Mucosa of descending colon (tissue), 3 donors: ENCODE measurements at places on chromosomes 5 and 9. TPM values are rescaled to one million over a fixed set of nuclear protein-coding genes. Genes with fewer than 3 reads are reported as not detected.

DNA sequence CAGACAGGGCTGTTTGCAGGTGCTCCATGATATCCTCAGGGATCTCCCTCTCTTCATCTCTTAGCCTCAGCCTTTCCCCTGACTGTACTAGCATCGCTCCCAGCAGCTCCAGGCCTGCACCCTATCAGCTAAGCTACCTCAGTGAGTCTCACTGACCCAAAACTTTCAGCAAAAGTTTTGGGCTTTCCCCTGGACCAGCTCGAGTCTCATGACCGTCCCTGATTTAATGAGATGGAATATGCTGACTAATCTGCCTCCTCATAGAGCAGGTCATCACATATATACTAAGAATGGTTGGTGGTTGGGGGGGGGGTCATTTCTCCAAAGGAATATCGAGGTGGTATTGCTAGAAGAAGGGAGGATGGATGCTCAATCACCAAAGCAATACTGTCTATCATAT, 151.5 kb downstream of the NR3C1 start:
- DNase-seq: no peak

The MTMR12 gene
- total RNA-seq: 19.3 TPM

GRCh38 chr9:78848061-78848460, 551.1 kb downstream of the PSAT1 start:
- no peak for DNase-seq

DNA sequence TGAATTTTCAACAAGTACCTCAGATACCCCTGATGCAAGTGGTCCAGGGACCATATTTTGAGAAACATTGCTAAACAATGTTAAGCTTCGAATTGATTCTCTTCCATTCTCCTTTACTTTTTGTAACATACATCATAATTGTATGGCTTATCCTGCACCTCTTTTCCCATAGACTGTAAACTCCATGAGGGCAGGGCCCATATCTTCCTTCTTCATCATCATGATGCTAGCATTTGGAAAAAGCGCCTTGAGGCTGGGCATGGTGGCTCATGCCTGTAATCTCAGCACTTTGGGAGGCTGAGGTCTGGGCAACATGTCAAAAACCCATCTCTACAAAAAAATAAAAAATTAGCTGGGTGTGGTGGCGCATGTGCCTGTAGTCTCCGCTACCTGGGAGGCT, 14.5 kb upstream of the DELE1 start:
- DNase-seq: no peak

DNA sequence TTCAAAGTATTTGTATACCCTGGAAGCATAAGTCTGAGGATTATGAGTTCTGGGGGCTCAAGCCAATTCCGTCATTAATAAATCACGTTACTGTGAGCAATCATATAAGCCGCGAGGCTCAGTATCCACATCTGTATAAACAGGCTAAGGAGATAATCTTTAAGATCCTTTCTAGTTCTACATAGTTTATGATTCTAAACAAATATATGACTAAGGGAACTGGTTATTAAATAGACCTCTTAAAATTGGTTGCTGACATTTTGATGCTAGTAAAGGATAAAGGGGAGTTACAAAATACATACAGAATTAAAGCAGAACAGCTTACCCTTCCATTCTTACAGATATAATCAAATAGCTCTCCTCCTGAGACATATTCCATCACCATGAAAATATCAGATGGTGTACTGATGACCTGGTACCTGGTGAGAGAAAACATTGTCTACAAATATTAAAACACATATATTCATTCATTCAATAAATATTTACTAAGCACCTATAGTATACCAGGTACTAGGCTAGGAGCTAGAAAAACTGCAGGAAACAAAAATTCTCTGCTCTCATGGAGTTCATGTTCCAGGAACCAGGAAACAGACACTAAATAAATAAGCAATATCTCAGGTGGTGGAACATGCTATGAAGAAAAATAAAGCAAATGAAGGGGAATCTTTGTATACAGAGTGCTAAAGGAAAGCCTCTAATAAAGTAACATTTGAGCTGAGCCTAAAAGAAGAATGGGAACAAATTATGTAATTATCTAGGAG, 19.5 kb upstream of the TTC33 start:
- no peak for DNase-seq

GRCh38 chr9:135007601-135008000, 79.9 kb upstream of the OLFM1 start:
- DNase-seq: no peak

DNA sequence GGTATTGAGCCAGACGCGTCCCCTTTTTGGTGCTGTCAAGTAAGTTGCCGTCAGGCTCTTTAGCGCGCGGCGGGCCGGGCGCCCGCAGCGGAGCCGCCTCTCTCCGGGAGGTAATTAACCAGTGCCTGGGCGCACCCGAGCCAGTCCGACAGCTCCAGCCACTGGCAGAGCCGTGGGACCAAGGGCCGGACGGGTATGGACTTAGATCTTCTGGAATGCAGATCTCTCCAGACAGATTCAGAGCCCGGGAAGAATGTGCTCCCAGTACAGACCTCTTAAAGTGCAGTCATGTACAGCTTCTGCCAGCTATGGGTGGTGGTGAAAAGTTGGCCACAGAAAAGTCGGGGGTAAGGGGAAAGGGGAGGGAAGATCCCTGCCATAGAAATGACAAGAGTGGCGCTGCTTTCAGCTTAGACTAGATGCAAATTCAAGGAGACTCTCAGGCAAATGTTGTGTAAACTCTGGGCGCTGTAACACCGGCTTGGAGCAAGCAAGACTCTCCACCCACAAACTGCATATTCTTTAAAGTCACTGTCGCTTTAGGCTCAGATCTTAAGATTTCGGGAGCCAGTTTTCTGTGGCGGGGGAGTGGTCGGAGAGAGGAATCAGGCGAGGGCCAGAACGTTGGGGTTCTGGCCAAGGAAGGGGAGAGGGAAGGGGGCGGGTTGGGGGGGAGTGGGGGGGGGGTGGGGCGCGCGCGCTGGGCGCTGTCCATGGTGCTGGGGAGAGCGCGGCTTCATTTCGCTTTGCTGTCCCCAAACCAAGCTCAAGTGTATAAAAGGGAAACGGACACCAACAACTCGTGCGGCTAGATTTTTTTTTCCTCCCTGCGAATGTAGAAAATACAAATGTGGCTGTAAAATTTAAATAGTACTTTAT, 29.2 kb downstream of the NR2F1 start:
- peak; percentile 44 for DNase-seq

DNA sequence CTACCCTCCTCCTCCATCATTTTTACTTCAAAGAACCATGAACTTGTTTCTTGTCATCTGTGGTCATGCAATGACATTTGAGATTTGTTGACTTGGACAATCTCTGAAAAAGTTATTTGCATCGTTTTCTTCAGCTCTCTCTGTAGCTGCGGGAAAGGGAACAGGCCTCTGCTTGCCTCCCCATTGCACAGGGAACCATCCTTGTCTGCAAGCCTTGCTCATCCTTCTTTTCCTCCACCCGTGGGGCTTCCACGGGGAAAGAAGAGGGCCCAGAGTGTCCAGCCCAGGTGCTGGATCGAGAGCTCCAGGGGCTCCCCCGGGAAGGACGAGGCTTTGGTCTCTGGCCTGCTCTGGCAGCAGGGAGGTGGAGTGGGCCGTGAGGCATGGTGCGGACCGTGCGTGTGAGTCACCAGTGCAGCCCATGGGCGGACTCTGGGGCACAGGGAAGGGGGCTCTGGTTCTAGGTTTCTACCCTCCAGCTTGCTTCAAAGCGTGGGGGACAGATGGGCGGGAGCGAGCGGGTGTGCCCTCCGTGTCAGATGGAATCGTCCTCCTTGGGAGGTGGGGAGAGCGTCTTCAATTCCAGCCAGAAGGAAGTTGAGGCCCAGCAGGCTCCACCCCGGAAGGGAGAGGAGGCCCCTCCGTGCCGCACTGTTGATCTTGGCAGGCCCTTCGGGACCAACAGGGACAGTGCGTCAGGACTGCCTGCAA, 6.0 kb upstream of the IRX4 start:
- DNase-seq: no peak

DNA sequence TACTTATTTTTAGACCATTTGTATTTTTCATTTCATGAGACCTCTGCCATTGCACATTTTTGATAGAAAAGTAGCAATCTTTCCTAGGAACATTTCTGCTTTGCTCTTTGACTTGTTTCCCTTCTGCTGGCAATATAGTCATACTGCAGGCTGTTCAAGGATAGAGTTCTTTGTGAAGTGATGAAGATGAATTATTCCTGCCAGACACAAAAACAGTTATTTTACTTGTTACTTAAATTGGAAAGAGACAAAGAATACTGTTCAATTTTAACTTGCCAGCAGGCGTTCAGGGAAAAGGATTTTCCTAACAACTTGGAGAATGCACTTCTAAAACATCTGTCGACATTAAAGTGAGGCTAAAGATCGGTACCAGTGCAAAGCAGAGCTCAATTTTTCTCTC, 251.7 kb upstream of the ACTBL2 start:
- DNase-seq: no peak

The EGFL7 gene
- total RNA-seq: 43.4 TPM

The SPDL1 gene
- 4.5 TPM for total RNA-seq

DNA sequence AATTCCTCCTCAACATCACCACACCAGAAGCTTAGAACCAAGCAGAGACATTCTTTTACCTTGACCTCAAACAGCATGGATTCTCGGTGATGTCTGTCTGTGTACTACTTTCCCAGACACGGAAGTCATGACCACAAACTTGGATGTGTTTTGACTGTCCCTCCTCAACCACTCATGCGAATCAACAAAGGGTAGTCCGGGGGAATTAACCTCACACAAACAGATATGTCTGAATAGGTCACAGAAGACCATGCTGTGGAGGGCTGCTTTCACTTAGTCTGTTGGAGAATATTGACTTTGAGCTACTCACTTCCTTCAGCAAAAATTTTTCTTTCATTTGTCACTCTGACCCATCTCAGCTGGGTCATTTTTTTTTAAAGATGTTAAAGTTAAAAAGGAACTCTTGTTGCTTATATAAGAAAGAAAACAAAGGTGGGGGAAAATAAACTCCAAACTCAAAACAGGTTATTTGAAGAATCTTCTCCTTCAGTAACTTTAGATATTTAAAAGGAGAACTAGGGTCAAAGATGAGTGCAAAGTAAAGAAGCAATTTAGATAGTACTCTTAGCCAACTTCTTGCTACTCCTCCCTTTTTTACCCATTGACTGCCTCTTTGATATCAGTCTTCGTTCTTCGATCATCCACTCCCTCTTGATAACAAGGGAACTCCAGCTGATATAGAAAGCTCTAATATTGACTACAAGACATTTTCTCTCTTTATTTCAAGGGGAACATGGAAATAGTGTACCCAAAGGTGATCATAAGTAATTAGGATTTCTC, 343.4 kb upstream of the CDH6 start:
- no peak for DNase-seq

- no peak for DNase-seq
Measured at GRCh38 chr5:168676501-168676900, 97.3 kb upstream of the PANK3 start.

The SV2C gene
- 0.54 TPM for total RNA-seq

DNA sequence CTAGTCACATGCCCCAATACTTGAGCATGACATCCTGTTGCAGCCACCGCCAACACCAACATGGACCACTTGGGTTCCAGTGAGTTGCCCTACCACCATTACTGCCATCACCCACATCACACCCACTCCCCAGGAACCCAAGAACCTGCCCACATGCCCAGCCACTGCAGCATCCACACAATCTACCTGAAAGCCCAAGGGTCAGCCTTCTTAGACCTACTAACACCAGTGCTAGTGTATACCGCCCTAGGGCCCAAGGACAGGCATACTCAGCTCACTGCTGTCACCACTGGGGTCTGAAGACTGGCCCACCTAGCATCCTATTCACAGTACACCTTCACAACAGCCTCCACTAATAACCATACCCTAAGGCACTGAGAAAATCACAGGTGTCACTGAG, 82.0 kb downstream of the SYK start:
- no peak for DNase-seq

The PCDHA1 gene
- total RNA-seq: not detected

DNA sequence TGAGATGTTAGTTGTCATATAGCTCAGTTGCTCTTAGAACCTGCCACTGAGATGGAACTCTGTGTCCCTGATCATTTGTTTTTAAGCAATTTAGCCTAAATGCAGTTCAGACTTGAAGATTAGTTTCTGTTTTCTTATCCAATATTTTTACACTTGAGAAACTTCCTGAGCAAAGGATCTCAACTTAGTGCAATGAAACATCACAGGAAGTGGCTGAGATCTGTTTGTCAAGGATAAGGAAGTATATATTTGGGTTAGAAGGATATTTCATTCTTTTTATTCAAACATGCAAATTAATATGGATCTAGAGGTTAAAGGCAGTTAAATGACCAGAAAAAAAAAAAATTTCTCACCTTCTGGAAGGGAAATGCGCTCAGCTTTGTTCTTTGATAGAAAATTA, 19.7 kb upstream of the F2R start:
- DNase-seq: no peak

The TCF7 gene
- 4.4 TPM for total RNA-seq

- no peak for DNase-seq
Measured at GRCh38 chr9:31590091-31590490, 794.4 kb upstream of the ACO1 start.

- no peak for DNase-seq
Measured at GRCh38 chr5:78213799-78214198, 80.7 kb downstream of the AP3B1 start.

The SHOC1 gene
- not detected for total RNA-seq

DNA sequence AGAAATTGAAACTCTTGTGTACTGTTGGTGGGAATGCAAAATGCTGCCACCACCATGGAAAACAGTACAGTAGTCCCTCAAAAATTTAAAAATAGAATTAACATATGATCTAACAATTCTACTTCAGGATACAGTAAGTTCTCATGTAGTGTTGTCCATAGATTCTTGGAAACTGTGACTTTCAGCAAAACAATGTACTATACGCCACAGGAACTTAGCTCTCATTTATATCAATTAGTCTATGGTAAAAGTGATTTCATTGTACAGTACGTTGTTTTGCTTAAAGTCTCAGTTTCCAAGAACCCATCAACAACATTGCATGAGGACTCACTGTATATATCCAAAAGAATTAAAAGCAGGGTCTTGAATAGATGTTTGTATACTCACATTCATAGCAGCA, 233.5 kb upstream of the GAS1 start:
- DNase-seq: no peak

DNA sequence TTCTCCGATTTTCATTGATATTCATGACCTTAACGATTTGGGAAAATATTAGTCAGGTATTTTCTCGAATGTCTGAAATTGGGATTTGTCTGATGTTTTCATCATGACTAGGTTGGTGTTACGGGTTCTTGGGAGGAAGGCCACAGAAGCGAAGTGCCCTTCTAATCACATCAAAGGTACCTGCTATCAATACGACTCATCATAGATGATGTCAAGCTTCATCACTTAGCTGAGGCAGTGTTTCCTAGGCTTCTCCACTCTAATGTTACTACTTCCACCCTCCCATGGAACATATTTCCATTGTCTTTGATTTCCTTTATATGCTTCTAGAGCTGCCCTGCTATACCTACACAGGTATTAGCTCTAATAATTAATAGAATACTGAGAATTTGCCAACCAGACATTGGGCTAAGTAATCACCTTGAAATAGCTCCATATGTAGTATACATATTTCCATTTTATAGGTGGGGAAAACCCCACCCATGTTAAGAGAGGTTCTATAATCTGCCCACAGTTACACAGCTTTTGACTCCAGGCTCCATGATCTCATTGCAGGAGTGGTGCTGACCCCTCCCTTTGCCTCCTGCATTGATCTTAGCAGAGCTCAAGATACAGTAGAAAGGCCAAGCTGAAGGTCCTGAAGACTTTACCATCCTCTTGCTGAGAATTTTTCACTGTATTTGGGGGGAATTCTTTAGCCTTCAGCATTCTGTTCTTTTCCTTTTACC, 238.6 kb upstream of the ADAMTSL1 start:
- no peak for DNase-seq

The STKLD1 gene
- 1.4 TPM for total RNA-seq
